ENCODE measurements at places on chromosomes 5 and 9.
A peak's percentile ranks its signal among the peaks of the same experiment; 100 is the strongest.

DNA sequence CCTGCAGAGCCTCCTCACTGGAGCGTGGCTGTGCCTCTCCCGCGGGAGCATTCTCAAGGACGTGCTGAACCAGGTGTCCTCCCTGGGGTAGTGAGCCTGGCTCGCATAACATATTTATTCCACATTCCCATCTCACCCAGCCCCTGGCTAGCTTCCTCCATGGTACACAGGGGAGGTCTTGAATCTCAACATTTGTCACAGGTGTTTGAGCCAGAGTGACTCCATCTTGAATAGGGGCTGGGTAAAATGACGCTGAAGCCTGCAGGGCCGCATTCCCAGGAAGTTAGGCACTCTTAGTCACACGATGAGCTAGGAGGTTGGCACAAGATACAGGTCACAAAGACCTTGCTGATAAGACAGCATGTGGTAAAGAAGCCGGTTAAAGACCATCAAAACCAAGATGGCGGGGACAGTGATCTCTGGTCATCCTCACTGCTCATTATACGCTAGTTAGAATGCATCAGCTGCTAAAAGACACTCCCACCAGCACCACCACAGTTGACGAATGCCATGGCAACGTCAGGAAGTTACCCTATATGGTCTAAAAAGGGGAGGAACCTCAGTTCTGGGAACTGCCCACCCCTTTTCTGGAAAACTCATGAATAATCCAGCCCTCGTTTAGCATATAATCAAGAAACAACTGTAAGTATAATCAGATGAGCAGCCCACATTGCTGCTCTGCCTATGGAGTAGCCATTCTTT, 273.8 kb upstream of the IRX4 start:
- no peak for DNase-seq

DNA sequence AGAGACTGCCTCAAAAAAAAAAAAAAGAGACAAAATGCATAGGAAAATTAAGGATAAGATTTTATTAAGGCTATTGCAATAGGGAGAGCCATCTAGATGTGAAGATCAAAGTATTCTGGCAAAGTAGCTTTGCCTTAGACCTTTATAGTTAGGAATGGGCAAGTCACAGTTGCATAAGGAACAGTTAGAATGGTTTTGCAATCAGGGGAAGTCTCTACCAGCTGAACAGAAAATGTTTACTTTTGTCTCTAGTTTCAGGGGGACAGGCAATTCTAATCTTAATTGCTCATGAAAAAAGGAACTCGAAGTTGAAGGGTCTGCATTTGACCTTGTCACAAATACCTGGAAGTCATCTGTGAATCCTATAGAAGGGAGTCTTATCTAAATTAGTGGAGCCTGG, 13.1 kb upstream of the ATP6V1G1 start:
- no peak for DNase-seq

DNA sequence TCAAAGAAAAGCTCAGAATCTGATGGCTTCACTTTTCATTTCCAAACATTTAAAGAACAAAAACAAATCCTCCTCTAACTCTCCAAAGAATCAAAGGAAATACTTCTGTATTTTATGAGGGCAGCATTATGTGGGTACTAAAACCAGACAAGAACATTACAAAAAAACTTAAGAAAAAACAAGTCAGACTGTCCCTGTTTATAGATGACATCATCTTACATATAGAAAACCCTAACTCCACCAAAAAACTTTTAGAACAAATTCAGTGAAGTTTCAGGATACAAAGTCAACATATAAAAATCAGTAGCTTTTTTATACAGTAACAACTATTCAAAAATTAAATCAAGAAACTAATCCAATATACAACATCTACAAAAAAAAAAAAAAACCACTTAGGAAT, 136.2 kb downstream of the PJA2 start:
- DNase-seq: no peak

GRCh38 chr5:169173372-169173771, 127.6 kb downstream of the SLIT3 start:
- no peak for DNase-seq

GRCh38 chr9:90569511-90569910, 73.1 kb downstream of the DIRAS2 start:
- DNase-seq: no peak

GRCh38 chr5:142645456-142645855, 40.4 kb downstream of the FGF1 start:
- no peak for DNase-seq

DNA sequence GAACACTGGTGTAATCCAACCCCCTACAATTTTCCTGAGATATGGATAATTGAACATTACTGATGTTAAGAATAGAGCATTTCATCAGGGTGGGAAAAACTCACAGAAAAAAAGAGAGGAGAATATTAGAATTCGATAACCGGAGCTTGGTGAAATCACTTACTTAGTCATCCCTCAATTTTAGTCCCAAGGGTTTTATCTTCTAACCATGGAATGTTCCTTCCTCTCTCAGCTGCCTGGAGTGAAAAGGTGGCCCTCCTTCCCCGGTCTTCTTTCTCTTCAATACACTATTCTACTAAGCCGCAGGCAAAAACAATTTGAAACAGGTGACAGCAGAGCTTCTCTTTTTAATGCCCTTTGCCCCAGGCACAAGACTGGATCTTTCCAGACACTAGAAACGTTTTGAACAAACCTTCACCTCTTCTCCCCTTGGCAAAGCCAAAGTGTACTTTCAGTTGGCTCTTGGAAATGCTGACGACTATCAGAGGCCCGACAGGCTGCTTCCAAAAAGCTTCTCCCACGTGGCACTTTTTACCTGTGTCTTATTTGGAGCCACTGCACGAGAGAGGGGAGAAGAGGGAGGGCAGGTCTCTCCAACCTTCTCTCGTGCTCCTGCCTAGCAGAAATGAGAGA, 543.9 kb downstream of the TLE1 start:
- DNase-seq: no peak

DNA sequence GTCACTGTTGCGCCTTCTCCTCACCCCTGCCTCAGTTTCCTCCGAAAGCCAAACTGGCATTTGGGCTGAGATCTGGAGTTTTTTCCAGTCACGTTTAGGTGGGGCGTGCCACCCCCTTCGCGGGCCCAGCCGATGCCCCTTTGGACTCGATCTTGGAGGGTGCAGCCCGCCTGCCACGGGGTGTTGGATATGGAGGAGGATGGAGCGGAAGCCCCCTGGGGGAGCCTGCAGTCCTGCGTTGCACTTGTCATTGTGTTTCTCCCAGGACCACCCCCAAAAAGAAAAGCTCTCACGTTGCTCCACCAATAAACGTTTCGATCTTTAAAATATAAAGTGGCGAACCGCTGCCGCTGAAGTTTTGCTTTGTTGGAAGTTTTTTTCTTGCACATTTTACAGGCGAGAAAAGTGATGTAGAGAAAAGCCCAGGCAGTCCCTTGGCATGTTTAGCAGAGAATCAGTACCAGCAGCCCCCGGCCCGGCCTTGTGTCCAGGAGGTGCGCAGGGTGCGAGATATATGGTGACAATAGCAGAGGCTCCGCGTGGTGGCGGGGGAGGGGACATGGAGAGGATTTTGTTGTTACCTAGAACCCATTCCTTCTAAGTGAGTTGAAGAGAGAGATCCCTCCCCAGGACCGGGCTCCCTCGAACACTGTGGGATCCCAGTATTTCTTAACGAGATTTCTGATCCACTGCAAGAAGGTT, 681 bp downstream of the F2R start:
- peak; percentile 36 for DNase-seq

DNA sequence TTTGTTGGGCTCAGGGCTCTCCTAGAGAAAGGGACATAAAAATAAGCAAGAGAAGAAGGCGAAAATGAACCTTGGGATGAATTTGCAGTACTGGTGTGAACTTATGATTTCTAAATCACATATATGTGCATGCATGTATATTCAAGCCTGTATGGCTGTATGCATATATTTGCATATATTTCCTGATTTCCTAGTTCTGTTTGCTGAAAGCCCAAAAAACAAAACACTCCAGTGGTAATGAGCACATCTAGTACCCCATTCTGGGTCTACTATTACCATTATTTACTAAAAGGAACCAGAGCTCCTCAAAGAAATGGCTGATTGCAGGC, 7.3 kb downstream of the ZFP62 start:
- DNase-seq: no peak

GRCh38 chr5:172110921-172111851, 76.8 kb downstream of the STK10 start:
- peak; percentile 93 for DNase-seq

DNA sequence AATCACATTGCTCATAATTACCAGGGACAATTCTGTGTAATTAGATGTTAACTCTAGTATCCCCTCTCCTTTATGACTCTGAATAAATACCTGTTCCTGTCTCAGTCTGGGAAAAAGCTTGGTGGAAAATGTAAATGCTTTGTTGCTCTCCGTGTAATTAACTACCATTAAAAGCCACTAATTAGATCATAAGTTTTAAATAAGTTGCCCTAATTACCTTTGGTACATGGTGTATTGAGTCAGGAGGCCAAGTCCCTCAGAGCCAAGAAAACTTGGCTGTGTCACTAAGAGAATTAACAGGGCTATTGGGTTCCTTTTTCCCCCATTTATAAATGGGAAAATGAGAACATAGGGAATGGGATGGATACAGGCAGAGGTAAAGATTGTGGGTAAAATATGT, 617.6 kb downstream of the TLR4 start:
- no peak for DNase-seq

- DNase-seq: no peak
Observed at GRCh38 chr5:62896121-62896893, 317.7 kb downstream of the LRRC70 start.

GRCh38 chr9:86642721-86643120, 288.5 kb upstream of the TUT7 start:
- DNase-seq: no peak

GRCh38 chr5:6717687-6718086, 4.5 kb downstream of the TENT4A start:
- DNase-seq: no peak

- no peak for DNase-seq
Observed at GRCh38 chr5:174295702-174296436, 250.4 kb downstream of the NSG2 start.

GRCh38 chr5:176737746-176738636, 72.4 kb upstream of the UNC5A start:
- no peak for DNase-seq

DNA sequence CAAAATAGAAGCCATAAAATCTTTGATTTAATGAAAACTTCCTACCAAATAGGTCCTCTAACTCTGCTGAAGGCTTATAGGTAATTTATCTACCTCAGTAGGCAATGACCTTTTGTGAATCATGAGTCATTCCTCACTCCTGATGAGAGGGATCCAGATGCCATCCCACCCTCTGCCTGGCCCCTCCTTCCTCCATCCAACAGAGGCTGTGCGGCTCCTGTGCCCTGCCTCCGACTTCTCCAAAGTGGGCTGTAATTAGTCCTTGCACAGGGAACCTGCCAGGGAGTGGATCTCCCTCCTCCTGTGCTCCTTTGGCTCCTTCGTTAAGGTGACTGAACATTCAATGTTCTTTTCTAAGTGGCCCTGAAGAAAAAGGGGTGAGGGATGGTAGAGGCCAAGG, 213.9 kb upstream of the TBCA start:
- no peak for DNase-seq

- no peak for DNase-seq
Observed at GRCh38 chr9:88378317-88378716, 9.9 kb upstream of the SPIN1 start.

GRCh38 chr9:89825669-89826068, 220.9 kb downstream of the GADD45G start:
- DNase-seq: no peak

- DNase-seq: no peak
Observed at GRCh38 chr9:113421726-113422125, 11.2 kb downstream of the C9orf43 start.

DNA sequence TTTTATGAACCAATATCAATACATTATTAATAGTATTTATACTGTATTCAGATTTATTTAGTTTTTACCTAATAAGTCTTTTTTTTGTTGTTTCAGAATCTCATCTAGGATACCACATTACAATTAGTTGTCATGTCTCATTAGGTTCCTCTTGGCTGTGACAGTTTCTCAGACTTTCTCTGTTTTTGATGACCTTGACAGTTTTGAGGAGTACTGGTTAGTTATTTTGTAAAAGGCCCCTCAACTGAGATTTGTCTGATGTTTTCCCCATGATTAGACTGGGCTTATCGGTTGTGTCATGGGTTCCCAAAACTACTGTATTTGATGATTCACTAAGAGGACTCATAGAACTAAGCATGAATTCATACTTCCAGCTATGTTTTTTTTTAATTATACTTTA, 56.3 kb downstream of the RNF180 start:
- no peak for DNase-seq

- DNase-seq: no peak
Observed at GRCh38 chr9:78927099-78927940, 630.4 kb downstream of the PSAT1 start.

GRCh38 chr5:156274453-156274852, 52.5 kb upstream of the SGCD start:
- no peak for DNase-seq

DNA sequence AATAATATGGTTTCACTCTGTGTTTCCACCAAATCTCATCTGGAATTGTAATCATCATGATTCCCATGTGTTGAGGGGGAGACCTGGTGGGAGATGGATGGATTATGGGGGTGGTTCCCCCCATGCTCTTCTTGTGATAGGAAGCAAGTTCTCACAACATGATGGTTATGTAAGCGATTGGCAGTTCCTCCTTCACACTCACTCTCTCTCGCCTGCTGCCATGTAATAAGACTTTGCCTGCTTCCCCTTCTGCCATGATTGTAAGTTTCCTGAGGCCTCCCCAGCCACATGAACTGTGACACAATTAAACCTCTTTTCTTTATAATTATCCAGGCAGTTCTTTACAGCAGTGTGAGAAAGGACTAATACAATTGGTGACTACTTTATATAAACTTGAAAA, 48.4 kb downstream of the PTBP3 start:
- DNase-seq: no peak

DNA sequence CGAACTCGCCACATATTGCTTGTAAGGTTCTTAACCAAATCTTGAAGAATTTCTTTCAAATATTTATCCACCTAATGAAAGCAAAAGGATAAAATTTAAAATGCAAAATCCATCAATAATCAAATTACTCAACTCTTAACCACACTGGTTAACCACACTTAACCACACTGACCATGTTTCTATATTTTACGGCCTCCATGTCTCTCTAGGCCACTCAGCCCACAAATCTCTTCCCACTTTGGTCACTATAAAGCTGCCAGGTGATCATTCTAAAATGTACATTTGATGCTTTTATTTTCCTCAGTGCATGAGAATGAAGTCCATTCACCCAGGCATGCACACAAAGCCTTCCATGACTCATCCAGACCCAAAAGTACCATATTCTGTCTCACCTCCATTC, 56.4 kb upstream of the OR2K2 start:
- no peak for DNase-seq

DNA sequence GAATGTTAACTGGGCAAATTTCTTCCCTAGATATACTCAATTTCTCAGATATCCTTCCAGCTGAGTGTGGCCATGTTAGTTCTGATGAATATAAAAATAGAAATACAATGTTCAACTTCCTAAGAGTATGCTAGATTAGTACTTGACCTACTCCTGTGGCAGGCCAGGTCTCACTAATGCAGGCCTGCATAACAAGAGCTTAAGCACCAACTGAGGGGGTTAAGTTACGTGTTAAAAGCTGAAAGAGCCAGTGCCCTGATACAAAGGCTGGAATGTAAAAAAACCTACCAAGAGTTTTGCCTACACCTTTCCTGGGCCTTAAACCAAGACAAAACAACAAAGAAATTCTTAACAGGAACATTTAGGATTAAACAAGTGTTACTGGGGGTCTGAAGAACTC, 102.8 kb downstream of the MRPS30 start:
- DNase-seq: no peak

GRCh38 chr5:107980923-107981692, 310.4 kb upstream of the EFNA5 start:
- DNase-seq: no peak

- no peak for DNase-seq
Observed at GRCh38 chr5:116632890-116633289, 58.3 kb upstream of the SEMA6A start.

All from stimulated activated CD4-positive, alpha-beta T cell treated with anti-CD3 and anti-CD28 coated beads, Interleukin-15, amount 100 ng/mL, for 24 hours (primary cell).